Body of pancreas (tissue), 4 donors: ENCODE measurements at places on chromosomes 1 and 21. TPM values are rescaled to one million over a fixed set of nuclear protein-coding genes. Genes with fewer than 3 reads are reported as not detected.

HSF2BP gene
- total RNA-seq: 3.1 TPM

SPATA21 gene
- total RNA-seq: not detected

SYNC gene
- total RNA-seq: 4.9 TPM

BGLAP gene
- total RNA-seq: not detected

CFHR2 gene
- not detected for total RNA-seq

VSIG8 gene
- total RNA-seq: not detected

FCRLA gene
- total RNA-seq: not detected

TPTE gene
- total RNA-seq: not detected

WNT9A gene
- total RNA-seq: 0.66 TPM

ELK4 gene
- total RNA-seq: 16.6 TPM

UTP11 gene
- total RNA-seq: 13.2 TPM

UMODL1 gene
- not detected for total RNA-seq
